NCI-H2171 (cell line): ENCODE measurements at places on chromosomes 1 and 21.

DNA sequence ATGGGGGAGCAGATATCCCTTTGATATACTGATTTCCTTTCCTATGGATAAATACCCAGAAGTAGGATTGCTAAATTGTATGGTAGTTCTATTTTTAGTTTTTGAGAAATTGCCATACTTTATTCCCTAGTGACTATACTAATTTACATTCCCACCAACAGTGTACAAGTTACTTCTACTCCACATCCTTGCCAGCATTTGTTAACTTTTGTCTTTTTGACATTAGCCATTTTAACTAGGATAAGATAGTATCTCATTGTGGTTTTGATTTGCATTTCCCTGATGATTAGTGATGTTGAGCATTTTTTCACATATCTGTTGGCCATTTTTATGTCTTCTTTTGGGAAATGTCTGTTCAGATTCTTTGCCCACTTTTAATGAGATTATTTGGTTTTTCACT, 620.6 kb upstream of the CAMK1G start:
- no peak for DNase-seq

DNA sequence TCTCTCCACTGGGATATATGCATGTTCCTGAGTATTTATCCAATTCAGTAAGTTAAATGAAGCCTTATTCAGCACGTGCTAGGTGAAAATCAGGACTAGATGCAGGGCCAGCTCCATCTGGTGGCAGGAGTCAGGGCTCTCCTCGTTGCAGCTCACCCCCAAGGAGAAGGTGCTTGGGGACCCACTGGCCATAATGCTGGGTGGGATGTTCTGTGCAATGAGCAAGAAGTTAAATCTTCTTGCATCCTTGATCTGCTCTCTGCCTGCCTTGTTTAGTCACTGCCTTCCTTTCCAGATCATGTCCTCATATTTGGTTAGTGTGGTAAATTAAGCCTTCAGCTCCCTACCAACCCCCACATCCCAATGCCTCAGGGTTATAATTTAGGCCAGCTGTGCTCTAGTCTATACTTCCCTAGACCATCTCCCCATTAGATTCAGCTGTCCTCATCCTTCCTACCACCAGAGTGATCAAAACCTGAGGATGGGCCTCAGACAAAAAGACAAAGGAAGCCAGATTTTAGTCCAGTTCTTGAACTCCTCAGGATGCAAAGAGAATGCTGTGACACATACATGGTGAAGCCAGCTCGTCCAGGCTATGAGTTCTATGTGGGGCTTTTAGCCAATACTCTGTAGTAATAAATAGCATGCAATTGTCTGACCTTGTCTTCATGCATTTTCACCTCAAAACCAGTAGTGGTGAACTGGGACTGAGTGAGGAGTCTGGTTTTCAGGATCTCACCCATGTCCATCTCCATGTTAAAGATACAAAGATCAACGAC, 55.9 kb downstream of the SEC16B start:
- no peak for DNase-seq

- no peak for DNase-seq
These were observed 2.5 kb downstream of the FCRL2 start for GRCh38 chr1:157774412-157774811.

DNA sequence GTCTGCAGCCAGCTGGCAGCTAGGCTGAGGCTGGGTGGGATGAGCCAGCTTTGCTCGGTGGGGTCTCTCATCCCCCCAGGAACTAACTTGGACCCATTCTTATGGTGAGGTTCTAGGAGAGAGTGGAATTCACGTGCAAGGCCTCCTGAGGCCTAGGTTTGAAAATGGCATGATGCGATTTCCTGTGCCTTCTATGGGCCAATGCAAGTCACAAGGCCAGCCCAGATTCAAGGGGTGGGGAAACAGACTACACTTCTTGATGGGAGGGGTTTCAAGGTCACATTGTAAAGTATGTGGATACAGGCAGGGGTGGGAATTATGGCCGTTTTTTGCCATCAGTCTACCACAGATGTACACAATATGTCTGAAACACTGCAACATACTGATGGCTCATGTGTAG, 48.3 kb downstream of the HTR6 start:
- DNase-seq: no peak

DNA sequence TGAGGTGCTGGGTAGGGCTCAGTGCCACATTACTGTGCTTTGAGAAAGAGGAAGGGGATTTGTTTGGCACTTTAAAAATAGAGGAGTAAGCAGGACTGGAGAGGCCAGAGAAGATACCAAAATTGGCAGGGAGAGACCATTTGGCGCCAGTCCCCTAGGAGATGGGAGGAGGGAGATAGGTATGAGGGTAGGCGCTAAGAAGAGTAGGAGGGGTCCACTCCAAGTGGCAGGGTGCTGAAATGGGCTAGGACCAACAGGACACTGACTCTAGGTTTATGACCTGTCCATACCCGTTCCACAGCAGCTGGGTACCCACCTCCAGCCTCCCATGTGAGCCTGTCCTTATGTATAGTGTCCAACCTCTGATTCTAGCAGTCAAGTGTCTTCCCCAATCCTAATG, 1.0 kb upstream of the CRTC2 start:
- no peak for DNase-seq

DNA sequence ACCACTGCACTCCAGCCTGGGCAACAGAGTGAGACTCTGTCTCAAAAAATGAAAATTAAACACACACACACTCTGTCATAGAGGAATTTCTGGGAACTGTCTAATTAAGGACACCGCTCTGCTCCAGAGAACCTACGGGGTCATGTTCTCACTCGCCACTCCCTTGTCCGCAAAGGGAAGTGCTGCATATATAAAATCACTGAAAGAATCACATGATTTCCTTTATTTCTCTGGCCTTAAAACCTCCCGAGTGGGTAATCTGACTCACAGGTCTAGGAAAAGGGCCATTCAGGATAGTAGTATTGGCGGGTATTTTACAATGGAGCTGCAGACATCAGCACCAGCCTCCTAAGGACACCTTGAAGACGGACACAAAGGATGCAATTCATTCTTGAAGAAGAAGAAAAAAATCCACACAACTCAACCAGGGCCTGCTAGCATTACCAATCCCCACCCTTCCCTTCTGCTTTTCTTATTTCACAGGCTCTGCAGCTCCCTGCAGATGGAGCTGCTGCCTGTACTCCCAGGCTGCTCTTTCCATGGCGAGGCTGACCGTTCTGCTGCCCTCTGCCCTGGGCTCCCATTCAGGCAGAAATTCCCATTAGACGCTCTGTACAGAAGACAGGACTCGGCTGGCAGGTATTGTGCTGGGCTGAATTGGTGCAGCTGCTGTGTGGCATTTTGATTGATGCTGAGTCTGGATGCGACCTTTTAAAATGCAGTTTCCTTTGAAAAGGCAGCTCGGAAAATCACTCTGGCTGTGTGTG, 53.3 kb upstream of the FAM89A start:
- no peak for DNase-seq

GRCh38 chr1:52727114-52727586, 897 bp downstream of the ZYG11B start:
- DNase-seq: no peak

DNA sequence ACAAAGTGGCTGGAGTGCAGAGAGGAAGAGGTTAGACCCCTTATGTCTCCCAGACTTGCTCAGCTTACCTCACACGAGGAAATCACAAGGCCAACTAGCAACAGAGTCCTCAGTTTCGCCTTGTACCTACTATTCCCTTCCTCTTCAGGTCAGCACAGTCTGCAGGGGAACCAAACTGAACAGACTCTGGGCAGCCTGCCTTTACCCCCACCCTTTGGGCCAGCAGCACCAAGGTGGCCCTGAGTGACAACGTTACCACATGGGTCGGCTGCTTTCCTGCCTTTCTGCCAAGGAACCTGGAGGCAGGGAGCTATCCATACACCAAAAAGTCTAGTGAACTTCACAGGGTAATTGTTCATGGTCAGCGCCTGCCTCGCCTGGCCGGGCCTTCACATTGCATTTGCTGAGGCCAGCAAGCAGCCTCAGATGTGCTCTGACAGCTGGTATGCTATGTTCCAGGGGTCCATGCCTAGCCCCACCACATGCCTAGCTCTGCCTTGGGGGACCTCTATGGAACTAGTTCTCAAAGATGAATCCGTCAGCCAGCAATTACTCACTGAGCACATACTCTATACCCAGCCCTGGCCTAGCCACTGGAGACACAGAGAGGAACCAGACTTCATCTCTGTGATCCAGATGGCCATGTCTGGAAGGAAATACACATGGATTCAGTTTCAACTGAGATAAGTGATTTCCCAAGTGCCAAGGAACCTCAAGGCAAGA, 69.6 kb downstream of the DMAP1 start:
- DNase-seq: no peak

DNA sequence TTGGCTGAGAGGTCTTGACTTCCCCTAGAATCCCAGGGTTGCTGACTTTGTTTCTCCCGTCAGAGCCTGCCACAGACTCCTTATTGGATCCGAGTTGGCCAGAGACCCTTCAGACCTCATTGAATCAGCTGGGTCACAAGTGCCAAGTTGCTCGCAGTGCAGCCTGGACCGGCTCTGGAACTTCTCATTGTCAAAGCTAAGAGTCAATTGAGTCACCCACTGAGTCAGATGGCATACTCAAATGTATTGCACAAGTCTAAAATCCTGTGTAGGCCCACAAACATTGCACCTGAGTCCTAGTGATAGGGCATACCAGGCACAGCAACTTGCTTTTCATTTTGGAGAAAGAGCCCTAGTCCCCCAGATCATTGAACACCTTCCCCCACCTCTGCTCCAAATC, 20.4 kb upstream of the SCAF4 start:
- DNase-seq: no peak

DNA sequence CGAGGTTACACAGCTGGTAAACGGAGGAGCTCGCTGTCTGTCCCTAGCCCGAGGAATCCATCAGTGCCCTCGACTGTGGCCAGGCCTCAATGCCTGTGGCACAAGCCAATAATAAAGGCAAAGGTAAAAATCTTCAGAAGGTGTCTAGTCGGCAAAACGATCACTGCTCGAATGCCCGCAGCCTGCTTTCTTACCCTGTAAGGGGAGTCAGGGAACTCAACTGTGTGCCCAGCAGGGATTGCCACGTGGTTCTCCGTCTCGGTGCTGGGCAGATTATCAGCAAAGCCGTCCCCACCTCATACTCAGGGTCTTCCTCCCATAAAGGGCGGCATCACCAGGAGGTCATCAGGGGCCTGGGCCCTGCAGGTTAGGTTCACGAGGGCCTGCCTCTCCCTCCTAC, 103.4 kb downstream of the PAX7 start:
- no peak for DNase-seq
